Ureter (tissue), 1 donor: ENCODE measurements at places on chromosomes 12 and 14. TPM values are rescaled to one million over a fixed set of nuclear protein-coding genes. Genes with fewer than 3 reads are reported as not detected.

DNA sequence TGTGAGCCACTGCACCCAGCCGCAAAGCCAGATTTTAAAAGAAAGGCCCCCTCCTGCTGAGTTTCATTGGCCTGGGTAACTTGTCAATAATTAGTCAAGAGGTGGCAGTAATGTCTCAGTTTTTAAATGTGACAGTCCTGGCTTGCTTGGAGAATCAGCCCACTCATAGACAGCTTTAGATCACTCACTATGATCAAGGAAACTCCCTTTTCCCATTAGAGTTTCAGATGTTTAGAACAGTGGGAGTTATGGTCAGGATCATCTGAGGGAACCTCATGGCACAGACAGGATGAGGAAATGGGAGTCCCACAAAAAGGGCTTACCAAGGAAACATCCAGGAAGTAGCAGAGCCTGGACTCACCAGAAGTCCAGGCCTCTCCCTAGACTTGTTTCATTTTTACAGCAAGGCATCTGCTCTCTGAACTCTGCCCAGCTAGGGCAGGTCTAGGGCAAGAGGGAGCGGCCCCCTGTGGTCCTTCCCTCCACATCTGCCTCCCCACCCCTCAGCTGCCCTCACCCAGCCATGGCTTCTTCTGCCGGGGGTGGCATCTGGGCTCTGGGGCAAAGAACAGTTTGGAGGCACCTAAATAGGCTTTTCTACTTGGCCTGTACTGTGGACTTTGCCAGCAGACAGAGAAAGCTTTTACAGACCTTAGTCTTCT, 11.2 kb downstream of the BCL2L14 start:
- no peak for DNase-seq

- no peak for DNase-seq
These were observed 7.8 kb downstream of the PELI2 start for GRCh38 chr14:56125772-56126636.

The SELPLG gene
- 4.3 TPM for total RNA-seq

- DNase-seq = no peak
These were observed 53.0 kb upstream of the KRR1 start for GRCh38 chr12:75564398-75564797.

The GSKIP gene
- total RNA-seq = 15.6 TPM

DNA sequence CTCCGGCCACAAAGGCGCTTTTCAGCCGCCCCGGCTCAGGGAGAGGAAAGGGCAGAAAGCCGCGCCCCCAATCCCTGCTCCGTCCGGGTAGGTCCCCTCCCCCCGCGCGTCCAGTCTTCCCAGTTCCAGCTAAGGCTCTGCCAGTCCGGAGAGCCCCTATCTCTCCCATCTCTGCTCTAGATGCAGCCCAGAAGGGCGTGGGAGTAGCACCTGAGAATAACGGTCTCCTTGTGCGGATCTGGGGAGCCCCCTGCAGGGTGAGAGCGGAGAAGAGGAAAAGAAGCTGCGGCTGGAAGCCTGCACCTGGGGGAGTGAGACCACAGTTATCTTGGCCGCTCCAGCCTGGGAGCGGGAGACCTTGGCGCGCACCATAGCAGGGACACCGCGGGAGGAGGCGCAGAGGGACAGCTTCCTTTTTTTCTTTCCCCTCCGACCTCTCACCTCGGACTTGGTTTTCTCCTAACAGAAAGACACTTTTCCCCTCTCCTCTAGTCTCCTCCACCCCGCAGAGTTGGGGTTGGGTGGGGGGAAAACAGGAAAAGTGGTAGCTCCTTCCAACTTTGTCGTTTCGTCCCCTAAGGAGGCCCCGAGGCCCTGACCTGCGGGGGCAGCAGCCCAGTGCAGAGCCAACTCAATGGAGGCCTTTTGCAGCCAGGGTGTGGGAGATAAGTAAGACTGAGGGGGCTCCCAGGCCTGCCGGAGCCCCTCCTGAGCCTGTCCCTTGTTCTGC, 2.4 kb downstream of the DHH start:
- DNase-seq = no peak

DNA sequence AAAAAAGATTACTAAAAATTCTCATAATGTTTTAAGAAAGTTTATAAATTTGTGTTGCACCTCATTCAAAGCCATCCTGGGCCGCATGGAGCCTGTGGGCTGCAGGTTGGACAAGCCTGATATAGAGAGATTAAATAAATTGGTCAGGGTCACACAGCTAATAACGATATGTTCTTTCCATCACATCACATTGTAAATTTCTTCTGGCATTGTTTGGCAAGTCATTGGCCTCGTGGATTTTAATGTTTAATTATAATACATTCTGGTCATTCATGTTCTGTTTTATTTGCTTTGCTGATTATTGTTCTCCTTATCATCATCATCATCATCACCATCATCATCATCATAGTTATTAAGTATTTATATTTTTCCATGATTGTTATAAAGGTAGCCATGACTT, 157.3 kb downstream of the DIO2 start:
- DNase-seq = no peak

DNA sequence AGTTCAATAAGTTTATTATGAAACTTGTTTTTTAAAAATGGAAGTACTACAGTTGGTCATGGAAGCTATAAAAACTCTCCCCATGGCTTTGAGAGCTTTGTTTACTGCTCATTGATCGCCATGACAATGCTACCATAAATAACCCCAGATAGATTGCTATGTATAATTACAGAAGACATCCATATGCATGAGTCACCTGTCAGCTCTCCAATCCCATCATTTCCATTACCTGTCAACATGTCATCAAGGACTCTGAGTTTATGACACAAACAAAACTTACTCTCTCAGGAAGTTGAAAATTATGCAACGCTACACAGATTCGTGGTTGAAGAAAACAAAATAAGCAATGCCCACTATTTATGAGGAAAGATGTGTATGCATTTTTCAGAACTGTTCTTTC, 144.4 kb downstream of the SEC23A start:
- no peak for DNase-seq

GRCh38 chr12:1741154-1741949, 50.5 kb downstream of the ADIPOR2 start:
- DNase-seq = no peak

The LHX5 gene
- total RNA-seq = not detected

The CLEC9A gene
- 0.57 TPM for total RNA-seq

The HOXC6 gene
- 2.3 TPM for total RNA-seq

DNA sequence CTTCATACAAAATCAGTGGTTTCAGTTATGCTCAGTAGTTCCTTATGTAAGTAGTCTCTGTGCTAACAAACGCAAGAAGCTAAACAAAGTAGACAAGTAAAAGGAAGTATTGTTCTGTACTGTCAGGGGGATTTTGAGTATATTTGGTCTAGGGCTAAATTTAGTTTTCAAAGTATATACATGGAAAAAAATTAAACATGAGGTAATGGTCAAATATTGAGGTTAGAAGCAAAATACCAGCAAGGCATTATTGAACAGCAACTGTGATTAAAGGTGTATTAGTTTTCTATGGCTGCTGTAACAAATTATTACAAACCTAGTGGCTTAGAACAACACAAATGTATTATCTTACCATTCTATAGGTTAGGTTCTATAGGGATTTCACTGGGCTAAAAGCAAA, 18.8 kb downstream of the GNG2 start:
- no peak for DNase-seq

The SPTB gene
- total RNA-seq = 1.9 TPM

GRCh38 chr12:64256166-64256800, 34.2 kb upstream of the KICS2 start:
- DNase-seq = no peak

GRCh38 chr12:13085968-13086686, 17.3 kb downstream of the GSG1 start:
- DNase-seq = no peak

GRCh38 chr12:51632623-51633022, 41.6 kb downstream of the SCN8A start:
- DNase-seq = no peak

The MUCL1 gene
- total RNA-seq = not detected

The TDRD9 gene
- total RNA-seq = 2.8 TPM

GRCh38 chr14:21133901-21134300, 22.0 kb downstream of the OR5AU1 start:
- DNase-seq = no peak

The GNB3 gene
- total RNA-seq = 4.5 TPM

- DNase-seq = no peak
These were observed 78.6 kb upstream of the PLEKHG7 start for GRCh38 chr12:92624236-92624635.

The L3HYPDH gene
- total RNA-seq = 31.3 TPM

DNA sequence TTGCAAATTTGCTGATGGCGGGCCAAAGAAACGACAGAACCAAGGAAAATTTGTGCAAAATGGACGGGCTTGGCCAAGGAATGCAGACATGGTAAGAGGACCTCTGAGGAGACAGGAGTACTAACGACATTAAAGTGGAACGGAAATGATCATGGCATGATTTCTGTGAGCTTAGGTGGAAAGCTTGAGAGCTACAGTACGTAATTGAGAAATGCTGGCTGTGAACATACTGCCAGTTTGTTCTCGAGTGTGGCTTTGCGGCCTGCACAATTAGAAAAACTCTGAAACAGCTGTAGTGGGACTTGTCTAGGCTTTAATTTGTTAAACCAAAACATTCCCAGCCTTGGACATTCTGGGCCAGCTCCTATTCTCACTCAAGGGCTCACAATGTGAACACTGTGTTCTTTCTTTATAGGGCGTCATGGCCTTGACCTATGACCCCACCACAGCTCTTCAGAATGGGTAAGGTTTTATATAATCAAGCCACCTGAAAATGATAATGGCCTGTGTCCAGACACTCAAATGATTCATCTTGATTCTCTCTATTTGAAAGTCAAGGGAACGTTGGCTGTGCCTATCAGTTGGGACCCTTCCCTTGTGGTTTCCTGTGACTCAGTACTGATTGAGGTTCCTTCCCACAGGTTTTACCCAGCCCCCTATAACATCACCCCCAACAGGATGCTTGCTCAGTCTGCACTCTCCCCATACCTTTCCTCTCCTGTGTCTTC, 48.5 kb downstream of the BAZ2A start:
- no peak for DNase-seq

The NID2 gene
- 23.5 TPM for total RNA-seq
